ENCODE measurements at places on chromosomes 4 and X.

DNA sequence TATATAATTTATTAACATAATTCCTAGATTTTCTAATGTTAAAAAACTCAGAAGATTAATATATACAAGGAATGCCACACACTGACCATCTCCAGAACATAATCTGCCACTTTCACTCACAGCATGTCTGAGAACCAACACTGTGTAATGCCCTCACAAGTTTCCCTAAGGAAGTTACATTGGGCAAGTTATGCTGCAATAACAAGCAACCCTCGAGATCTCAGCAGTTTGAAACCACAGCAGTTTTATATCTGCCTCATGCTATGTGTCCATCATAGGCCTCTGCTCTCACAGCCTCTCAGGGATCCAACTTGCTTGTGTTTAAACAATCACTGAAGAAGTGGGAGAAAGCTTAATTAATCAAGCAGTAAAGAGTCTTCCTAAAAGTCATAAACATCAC lies 250.0 kb upstream of the SLC7A11 start:
- DNase-seq: no peak

GRCh38 chr4:38365261-38365660 lies 298.7 kb upstream of the KLF3 start:
- no peak for DNase-seq

DNA sequence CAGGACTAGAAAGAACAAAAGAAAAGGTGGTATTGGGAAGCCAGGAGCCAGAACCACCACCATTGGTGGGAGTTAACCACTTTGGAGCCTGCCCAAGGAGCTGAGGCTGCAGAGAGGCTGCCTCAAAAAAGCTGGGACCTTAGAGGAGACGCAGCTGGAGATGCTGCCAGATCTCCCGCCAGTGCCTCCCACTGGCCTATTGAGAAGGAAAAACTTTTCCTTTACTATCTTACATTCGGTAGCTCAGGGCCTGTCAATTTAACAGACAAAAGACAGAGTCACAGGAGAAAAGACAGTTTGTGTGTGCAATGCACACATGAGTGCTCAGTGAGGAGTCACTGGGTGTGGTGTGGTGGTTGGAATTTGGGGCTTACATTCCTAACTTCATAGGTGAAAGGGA lies 52.4 kb upstream of the HPSE start:
- DNase-seq: no peak

DNA sequence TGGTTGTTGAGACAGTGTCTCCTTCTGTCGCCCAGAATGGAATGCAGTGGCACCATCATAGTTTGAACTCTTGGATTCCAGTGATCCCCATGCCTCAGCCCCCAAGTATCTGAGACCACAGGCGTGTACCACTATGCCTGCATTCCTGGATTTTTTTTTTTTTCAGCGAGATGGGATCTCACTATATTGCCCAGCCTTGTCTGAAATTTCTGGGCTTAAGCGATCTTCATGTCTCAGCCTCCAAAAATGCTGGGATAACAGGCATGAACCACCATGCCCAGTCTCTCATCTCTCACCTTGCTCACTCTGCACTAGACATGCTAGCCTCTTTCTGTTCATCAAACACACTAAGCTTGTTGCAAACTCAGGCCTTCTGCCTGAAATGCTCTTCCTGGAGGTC lies 104.1 kb downstream of the UBE2K start:
- no peak for DNase-seq

DNA sequence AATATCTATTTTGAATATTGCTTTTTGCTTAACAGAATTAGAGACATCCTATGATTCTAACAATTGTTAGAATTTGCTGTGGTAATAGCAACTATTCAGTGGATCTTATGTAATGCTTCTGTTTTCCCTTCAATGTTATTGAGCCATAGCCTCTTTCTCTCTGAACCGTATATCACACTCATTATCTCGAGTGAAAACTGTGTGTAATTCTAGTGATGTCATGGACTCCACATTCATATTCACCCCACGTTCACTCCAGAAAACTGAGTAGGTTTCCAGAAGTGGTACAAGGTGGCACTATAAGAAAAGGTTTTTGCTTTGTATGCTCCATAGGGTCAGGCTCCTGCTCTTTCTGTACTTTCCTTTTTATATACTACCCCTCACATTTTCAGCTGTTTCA lies 534.3 kb upstream of the PABPC4L start:
- DNase-seq: no peak

- DNase-seq: no peak
These were observed 23.6 kb upstream of the GPR78 start for GRCh38 chr4:8556341-8557150.

All from stimulated activated CD8-positive, alpha-beta memory T cell treated with anti-CD3 and anti-CD28 coated beads, Interleukin-7, amount 100 ng/mL, for 24 hours (primary cell).